Stimulated activated naive CD4-positive, alpha-beta T cell (primary cell): ENCODE measurements at places on chromosomes 6 and 20.

DNA sequence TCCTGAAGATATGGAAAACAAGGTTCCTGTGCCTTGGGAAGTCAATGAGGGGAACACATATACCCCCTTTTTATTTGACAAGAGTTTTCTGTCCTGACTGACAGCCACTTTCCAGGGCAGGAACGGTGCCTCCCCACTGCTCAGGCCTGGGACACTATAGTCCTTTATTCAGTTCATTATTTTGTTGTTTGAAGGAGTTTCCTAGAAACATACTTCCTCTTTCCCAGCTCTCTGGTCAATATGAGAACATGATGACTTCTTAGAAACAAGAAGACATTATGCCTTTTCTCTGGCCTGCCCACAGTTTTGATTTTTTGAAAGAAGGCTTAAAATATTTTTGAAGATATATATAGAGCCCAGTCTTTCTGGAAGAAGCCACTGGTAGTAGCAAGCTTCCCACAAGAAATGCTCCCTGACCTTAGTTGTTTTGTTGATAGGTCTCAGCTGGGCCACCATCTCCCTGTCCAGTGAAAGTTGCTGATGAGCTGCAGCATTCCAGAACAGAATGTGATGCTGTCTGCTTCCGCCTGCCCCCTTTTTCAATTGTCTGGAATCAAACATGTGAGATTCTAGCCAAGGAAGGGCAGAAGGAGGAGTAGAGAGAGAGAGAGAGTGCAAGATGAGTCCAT is 350.0 kb upstream of the PRND start:
- no peak for DNase-seq

- no peak for DNase-seq
Measured at GRCh38 chr6:112618849-112619248, 271.7 kb downstream of the RFPL4B start.

DNA sequence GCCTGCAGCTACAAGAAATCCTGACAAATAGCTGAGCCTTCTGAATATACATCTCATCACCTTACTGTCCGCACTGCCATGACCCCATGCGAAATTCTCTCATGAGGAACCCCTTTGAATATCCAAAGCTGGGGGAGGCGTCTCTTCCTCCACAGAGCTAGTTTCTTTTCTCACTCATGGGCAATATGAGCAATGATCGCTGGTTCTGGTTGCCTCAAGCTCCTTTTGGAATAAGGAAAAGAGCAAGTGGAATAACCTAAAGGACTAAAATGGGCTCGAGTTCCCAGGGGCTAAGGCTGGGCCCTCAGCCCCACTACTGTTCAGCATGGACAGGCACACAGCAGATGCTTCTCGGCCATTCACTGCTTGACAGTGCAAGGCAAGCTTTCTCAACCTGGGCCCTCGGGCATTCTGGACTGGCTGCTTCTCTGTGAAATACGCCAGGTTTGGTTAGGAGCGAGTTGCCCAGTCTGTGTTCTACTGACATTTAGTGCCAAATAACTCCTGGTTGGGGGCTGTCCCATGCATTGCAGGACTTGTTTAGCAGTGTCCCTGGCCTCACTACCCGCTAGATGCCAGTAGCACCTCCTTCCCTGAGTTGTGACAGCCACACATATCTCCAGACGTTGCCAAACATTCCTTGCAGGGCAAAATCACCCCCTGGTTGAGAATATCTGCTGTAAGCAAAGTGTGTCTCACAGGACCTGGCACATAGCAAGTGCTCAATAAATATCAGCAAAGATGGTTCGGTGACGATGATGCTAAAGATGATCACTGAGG is 156.8 kb downstream of the CEBPB start:
- no peak for DNase-seq

- no peak for DNase-seq
Measured at GRCh38 chr20:53990003-53990402, 80.4 kb downstream of the BCAS1 start.

- no peak for DNase-seq
Measured at GRCh38 chr20:52139986-52140385, 51.6 kb downstream of the ZFP64 start.
